ENCODE measurements at places on chromosomes 7 and 10.
A peak's percentile ranks its signal among the peaks of the same experiment; 100 is the strongest.

DNA sequence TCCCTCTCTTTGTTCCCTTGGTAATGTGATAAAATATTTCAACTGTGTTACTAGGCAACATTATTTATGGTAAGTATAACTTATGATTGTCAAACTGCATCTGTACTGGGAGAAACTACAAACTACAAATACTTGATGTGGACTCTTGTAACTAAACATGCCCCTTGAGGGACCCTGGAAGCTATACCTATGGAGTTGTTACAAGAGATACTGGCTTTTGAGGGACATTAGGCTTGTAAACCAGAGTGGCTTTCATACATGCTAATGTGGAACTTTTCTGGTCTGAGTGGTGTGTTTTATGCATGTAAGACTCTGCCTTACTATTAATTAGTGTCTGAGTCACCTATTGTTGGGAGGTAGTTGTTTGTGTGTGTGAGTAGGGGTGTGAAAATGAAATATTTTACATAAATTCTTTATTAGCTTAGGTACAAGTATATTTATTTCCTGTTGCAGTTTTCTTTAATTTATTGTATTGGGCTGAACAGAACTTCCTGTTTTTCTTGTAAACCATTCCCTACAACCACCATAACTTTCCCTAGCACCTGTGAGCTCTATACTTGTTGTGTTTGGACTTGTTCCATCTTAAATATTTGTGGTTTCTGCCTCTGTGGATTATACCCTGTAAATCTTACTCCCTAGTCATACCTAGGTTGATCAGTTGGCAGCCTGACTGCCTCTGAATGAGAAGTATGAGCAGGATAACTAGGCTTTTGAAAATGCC is 49.8 kb downstream of the STK31 start:
- no peak for DNase-seq

GRCh38 chr7:83579740-83580139 is 69.2 kb downstream of the SEMA3E start:
- DNase-seq = no peak

DNA sequence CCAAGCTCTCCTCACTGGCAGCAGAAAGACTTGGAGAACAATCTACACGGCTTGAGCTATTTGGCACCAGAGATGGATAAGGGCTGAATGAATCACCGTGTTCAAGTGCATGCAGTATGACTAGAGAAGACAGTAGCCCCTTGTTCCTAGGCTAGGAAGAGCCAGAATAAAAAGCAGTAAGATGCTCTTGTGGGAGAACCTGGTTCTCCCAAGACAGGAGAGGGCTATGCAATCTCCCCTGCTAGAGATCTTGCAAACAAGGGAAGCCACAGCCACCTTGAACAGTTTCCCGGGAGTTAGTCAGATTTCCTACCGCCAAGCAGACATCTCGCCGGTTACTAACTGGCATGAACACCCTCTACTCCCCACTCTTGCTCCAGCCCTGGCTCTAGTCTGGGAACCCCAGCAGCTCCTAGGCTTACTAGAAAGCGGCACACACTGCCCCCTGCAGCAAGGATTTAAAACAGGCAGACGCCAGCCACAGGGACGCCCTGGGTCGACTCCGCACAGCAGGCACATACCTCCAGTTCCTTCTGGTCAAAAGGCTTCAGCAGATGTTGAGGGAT is 107.3 kb downstream of the SMURF1 start:
- DNase-seq = peak; percentile 37

DNA sequence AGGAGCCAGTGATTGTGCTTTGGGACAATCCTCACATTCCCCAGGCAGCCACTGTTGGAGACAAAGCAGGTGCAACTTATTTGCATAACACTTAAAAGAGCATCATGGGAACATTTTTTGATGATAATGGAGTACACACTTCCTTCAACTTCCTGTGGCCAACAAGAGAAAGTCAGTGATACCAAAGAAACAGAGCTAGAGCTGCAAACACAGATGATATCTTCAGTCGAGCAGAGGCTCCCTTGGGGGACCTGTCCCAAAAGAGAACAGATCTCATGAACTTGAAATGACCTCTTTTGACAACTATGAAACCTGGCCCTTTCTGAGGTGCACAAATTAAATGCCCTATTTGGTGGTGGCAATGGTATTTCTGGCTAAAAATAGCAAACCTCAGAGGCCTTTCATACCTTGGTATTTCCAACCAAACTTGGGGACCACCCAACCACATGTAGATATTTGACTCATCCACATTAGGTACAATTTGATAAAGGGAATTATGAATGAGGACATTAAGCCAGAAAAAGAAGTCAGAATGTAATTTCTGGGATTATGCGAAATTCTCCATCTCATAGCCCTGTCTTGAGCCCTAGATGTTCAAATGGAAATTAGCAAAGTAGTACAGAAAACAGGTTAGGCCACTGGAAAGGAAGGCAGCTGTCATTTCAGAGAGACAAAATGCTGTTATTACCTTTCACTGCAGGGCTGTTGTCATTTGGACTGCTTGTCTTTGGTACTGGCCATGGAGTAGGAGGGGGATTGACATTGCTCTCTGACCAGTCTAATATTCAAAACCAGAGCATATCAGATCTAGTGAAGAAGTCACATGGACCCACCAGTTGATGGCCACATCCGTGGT is 146.2 kb downstream of the ICA1 start:
- no peak for DNase-seq

All from RKO (cell line).